ENCODE measurements at places on chromosomes 12 and 14.

GRCh38 chr14:52552063-52552988, at the start of the genes GPR137C and TXNDC16:
TSS of gene GPR137C (plus strand) at chr14:52552836. CDS start at chr14:52553148, 312 bp downstream.
TSS of gene TXNDC16 (minus strand) at chr14:52552505. CDS start at chr14:52543557, 8,948 bp downstream.
- peak; percentile 97 for DNase-seq

DNA sequence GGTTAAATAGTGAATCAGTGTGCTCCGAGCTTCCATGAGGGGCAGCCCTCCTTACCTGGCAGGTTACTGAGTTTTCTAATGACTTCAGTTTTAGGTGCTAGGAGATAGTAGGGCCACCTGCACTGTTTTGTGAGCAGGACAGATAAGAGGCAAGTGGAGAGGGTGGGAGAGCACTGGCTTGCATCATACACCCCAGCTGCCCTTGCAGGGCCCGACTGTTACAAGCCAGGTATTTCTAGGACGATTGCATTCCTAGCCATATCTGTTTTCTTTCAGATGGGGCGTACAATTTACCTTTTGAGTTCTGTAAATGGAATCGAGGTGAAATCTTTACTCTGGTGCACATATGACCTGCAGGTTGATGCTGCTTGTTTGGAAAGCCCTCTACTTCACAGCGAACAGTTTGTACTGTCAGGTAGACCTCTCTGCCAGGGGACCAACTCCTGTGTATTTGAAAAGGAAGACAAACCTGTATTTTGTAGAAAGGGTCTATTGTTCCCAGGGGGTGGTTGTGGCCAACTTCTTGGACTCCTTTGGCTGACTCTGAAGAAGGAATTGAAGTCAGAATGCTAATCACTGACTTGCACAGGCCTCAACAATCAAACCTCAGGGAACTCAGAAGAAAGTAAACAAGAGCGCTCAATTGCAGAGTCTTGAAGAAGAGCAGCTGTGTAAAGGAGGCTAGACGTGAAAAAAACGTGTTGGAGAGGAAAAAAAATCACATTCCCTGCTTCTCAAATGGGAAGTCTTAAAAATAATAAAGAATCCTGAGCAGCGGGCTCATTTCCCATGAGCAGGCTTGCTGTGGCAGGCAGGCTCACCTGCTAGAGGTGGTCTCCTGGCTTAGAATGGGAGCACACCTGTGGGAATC, 57.3 kb downstream of the ETV6 start:
- no peak for DNase-seq

- peak; percentile 81 for DNase-seq
Observed at GRCh38 chr12:62602255-62603060, 135.8 kb downstream of the MON2 start.

- DNase-seq, result peak; percentile 89
Observed at GRCh38 chr14:91872517-91873470, 5.5 kb upstream of the TC2N start.

GRCh38 chr14:70920608-70921007, 13.3 kb downstream of the PCNX1 start:
- peak; percentile 70 for DNase-seq

GRCh38 chr12:52137746-52138145, 54.1 kb downstream of the KRT80 start:
- DNase-seq, result no peak

DNA sequence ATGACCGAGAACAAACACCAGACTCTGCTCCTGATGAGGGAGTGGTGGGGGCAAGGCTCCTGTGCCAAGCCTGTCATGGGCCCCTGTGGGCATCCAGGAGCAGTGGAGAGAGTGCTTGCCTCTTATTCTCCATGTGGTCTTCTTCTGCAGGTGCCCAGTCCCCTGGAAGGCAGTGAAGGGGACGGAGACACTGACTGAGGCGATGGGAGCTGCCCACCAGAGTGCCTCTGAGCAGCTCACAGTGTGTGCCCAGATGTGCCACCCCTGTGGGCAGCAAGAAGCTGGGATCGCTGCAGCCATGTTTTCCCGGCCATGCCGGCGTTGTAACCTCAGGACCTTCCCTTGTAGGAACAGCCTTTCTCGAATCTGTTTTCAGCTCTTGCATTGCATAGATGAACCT, 6.4 kb upstream of the EP400 start:
- no peak for DNase-seq

GRCh38 chr12:31590642-31591379, at the start of gene DENND5B:
TSS of gene DENND5B (minus strand) at chr12:31591136. CDS start at chr12:31590832, 304 bp downstream.
- no peak for DNase-seq

DNA sequence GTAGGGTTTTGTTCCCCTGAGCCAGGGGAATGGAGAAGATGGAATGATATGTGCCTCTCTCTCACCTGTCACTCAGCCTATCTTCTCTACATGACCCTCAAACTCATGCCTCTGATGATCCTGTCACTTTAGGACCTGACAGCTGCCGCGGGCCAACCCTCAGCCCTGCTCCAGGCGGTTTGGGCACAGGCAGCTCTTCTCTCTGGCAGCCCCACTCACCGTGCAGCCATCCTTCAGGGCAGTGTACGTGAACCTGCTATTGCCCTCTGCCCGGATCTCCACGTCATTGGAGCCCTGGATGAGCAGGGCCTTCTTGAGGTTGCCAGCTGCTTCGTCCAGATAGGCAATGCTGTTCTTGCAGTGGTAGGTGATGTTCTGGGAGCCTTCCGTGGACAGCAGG, 10.5 kb downstream of the TMEM106C start:
- DNase-seq, result no peak

- no peak for DNase-seq
Observed at GRCh38 chr12:76259106-76259505, 89.1 kb downstream of the BBS10 start.

- DNase-seq, result no peak
Observed at GRCh38 chr12:64631197-64631596, 20.9 kb downstream of the RASSF3 start.

DNA sequence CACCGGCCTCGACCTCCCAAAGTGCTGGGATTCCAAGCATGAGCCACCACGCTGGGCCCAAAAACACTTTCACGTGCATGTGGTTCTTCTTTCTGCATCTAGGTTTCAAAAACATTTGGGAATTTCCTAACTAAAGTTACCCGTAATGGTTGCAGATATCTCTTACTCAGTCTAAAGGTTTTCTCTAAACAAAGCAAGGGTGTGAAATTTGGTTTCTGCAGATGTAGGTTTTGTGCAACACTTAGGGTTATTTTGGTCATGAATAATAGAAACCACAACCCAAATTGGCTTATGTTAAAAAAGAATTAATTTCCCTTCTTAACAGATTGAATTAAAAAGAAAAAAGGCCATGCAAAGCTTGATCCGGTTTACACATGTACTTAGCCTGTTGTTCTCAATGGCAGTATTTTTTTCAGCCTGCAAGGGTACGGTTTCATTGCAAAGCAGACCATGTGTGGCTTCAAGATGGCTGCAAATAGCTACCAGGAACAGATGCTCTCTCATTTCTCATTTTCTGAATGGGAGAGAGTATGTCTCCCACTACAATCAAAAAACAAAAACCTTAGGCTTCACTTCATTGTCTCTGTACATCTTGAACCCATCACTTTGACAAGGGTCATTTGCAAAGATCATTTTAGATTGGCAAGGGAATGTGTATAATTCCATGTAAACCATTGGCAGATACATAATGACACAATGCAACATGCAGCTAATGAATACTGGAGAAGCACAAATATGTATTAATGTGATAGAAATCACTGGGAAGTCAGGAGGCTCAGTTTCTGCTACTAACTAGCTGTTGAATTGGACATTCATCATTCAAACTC, 491.2 kb upstream of the FLRT2 start:
- no peak for DNase-seq
